ENCODE measurements at places on chromosomes 1 and 21.

DNA sequence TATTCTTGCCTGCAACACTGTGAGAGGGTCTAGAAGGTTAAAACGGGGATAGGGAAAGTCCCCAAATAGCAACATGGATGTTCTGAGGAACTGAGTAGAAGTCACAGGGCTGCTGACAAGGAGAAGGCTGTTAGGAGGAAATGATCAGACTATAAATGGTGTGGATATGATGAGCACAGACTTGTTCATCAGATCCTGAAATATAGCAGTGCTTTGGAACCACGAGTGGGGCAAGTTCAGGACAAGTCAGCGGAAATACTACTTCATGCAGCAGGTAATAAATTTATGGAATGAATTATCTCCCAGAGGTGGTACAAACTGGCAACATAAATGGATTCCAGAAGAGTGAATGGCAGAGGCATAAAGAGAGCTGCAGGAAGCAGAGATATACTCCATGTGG lies 3.2 kb upstream of the KIAA0040 start:
- DNase-seq = no peak

DNA sequence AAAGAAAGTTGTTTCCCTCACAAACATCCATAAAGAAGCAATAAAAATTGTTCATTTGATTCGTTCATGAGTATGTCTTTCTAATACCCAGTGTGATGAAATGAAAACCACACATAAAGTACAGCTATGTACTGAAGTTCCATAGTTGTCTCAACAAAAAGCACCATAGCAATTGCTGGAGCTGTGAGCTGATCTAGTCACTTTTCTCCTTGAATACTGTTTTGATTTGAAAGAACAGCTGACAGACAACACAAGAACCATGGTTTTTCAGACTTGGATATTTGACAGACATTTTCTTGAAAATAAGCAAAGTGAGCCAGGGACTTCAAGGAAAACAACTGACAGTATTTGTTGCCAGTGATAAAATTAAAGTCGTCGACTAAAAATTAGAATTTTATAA lies 237.1 kb upstream of the PLD5 start:
- DNase-seq = no peak

- peak; percentile 49 for DNase-seq
These were observed 996 bp upstream of the SH3BGRL3 start for GRCh38 chr1:26278724-26279455.

- DNase-seq = no peak
These were observed 889.6 kb upstream of the ADGRL4 start for GRCh38 chr1:79896140-79896539.

DNA sequence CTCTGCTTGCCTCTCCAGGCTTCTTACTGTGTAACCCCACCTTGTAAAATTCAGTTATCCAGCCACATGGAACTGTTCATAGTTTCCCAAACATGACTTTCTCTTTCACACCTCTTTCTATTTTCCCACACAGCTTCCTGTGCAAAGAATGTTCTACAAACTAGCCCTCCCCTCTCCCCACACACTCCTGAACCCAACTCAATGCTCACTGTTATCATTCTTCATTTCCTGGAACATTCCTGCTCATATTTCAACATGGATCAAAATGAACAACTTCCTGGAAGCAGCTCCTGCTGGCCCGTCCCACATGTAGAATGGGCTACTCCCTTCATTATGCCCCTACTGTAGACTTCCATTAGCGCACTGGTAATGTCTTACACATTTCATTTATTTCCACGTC lies 7.5 kb upstream of the HSD11B1 start:
- no peak for DNase-seq

GRCh38 chr1:9239622-9240401 lies 5.2 kb downstream of the H6PD start:
- peak; percentile 58 for DNase-seq

GRCh38 chr1:84402060-84402459 lies 3.8 kb downstream of the DNASE2B start:
- DNase-seq = no peak

DNA sequence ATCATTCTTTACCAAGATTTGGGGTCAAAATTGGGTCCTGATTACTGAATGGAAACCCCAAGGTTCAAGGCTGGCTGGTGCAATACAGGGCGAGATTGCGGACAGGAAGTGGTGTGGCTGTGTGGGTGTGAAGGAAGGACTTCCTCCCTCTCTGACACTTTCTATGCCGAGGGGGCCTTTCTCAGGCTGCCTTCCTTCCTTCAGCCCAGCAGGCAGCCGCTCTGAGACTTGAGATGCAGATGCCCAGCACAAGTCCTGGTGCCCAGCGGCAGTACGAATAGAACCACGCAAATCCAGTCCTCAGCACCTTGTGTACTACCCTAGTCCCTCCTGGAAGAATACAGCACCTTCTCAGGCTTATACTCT lies 16.3 kb downstream of the BATF3 start:
- no peak for DNase-seq

GRCh38 chr1:204464701-204465100 lies 29.9 kb downstream of the PIK3C2B start:
- no peak for DNase-seq

DNA sequence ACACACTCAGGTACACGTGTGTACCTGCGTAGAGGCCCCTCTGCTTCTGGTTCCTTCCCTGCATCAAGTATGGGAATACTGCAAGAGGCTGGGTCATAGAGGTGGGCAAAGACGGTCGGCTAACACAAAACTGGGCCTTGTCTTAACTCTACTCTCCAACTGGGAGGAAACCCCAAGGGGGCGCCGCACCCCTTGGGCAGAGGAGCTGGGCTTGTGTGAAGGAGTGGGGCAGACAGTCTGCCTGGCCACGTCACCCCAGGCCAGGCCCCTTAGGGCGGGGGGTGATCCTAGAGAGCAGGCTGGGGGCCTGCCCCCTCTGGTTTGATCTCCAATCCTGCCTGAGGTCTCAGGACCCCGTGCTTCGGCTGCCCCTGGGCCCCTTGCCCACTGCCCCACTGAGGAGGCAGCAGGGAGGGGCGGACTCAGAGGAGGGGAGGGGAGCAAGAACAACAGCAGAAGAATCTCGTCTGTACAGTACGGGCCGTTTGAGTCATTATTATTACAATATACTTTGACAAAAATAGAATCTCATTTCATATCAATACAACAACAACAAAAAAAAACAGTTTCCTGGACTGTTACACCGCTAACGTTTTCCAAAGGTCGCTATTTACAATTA lies 34.7 kb downstream of the MEF2D start:
- no peak for DNase-seq

GRCh38 chr1:24111996-24112779 lies at the start of gene MYOM3:
TSS of gene MYOM3 (minus strand) at chr1:24112135. CDS start at chr1:24108636, 3,499 bp downstream.
- peak; percentile 83 for DNase-seq

- DNase-seq = no peak
These were observed 183.3 kb downstream of the DHRS3 start for GRCh38 chr1:12434686-12435085.

DNA sequence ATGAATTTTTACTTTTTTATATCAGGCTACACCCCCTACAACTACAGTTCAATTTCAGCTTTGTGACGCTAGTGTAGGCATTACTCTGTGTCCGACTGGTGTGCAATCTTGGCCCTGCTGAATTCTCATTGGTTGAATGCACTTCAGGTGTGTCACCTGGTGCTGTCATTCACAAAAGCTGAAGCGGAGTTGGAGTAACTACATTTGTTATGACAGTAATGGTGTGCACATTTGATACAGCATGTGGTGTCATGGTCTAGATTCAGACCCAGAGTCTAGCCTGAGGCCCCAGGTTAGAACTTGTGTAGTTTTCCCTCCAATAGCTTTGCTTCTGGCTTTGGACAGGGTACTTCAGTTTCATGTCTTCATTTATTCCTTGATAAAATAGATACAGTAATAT lies 88.7 kb downstream of the C1orf94 start:
- no peak for DNase-seq

GRCh38 chr1:212286556-212287131 lies 1.4 kb downstream of the PPP2R5A start:
- no peak for DNase-seq

- peak; percentile 68 for DNase-seq
These were observed 20.7 kb upstream of the MAPKAPK2 start for GRCh38 chr1:206663832-206664652.

GRCh38 chr1:47765236-47765635 lies 231.9 kb downstream of the TRABD2B start:
- peak; percentile 51 for DNase-seq

- no peak for DNase-seq
These were observed 109.5 kb upstream of the NFIA start for GRCh38 chr1:60972841-60973364.

GRCh38 chr21:27190601-27191000 lies 223.7 kb upstream of the ADAMTS5 start:
- DNase-seq = no peak

DNA sequence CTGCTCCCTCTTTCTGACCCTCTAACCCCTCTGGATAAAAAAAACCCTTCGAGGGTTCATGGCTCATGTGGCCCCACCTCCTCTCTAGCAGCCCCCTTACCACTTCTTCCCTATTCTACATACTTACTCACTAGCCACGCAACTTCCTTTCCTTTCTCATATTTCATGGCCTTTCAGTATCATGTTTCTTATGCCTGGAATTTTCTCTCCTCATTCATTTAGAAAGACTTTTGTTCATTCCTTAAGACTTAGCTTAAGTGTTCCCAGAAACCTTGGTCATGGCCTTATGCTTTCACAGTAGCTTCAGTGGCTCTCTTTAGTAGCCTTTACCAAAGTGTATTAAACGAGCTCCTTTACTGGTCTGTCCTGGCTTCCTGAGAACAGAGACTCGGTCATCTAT lies 6.1 kb downstream of the ACP6 start:
- no peak for DNase-seq

GRCh38 chr1:225845571-225846259 lies 35.8 kb downstream of the EPHX1 start:
- peak; percentile 80 for DNase-seq

DNA sequence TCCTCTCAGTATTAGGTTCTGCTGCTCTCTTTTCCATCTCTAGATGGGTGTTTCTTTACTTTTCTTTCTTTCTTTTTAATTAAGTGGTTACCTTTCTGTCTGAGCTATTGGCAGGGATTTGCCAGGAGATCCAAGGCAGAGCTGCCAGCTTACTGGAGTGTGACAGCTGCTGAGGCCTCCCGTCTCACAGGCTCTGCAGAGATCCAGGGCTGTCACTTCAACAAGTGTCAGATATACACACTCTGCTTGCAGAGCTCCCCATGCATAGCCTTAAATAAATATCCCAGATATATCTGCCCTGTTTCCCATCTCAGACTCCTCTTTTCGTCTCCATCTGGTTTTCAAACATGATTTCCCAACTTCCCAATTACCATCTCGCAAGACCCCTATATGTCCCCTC lies 124.3 kb downstream of the NOS1AP start:
- no peak for DNase-seq

GRCh38 chr1:88867743-88868521 lies 23.4 kb downstream of the GTF2B start:
- no peak for DNase-seq

GRCh38 chr1:29469457-29469856 lies 233.1 kb downstream of the PTPRU start:
- DNase-seq = no peak

DNA sequence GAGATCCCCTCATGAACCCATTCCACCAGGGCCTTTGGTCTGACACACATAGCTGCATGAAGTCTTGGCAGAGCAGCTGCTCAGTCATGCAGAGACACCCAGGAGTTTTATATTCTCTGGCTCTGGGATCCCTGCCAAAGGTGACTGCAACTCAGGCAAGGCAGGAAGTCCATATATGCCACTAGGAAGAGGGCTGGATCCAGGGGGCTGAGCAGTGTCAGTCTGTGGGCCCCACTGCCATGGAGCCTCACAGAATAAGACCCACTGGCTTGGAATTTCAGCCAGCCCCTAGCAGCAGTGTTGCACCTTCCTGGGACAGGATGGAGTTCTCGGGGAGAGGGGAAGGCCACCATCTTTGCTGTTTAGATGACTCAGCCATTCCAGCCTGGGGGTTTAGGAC lies 199.7 kb downstream of the TBX15 start:
- peak; percentile 41 for DNase-seq

DNA sequence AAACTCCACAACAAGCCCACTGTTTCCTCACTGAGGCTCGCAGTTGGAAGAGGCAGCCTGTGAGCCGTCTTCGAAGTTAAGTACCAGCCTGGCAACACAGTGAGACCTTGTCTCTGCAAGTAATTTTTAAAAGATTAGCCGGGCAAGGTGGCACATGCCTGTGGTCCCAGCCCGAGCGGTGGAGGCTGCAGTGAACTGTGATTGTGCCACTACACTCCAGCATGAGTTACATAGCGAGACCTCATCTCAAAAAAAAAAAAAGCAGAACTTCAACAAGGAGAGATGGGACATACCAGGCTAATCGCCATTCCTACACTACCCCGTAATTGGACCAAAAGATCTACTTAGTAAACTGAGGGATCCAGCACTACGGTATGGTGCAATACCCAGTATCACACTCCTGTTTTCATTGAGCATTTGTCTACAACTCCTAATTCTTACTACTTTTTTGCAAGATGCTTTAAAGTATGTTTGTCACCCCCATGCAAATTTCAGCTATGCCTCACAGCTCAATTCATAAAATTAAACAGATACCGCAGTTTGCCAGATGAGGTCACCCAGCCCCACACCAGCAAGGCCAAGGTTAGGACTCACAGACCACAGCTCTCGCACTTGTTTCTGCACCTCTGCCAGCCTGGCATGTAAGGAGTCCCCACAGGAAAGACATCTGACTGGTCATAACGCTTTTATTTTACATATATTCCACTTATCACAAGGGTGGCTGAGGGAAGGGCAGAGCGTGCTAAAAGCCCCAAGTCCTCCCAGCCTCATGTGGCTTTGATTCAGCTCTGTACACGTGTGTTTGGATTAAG lies 21.0 kb downstream of the SDE2 start:
- no peak for DNase-seq

- no peak for DNase-seq
These were observed 13.3 kb upstream of the TRAF3IP3 start for GRCh38 chr1:209742409-209743144.

DNA sequence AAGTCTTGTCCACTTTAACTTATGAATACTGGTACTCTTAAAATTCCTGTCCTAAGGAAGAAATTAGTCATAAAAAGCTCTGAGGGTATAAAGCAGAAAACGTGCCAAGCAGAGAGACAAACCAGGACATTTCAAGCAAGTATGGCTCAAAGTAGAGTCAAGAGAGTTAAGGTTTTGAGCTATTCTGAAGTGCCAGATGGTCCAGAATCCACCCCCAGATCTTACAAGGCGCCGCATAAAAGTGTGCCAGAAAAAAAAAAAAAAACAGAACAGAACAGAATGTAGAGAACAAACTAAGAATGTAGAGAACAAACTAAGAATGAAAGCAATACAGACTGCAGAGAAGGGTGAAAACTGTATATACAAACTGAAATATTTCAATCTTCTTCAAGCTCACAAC lies 12.5 kb downstream of the EPS15 start:
- DNase-seq = peak; percentile 44

- DNase-seq = peak; percentile 74
These were observed 669 bp downstream of the XPR1 start for GRCh38 chr1:180632326-180633056.

- no peak for DNase-seq
These were observed 41.5 kb upstream of the SGIP1 start for GRCh38 chr1:66492424-66492823.

- DNase-seq = peak; percentile 36
These were observed 1.3 kb downstream of the S1PR1 start for GRCh38 chr1:101238031-101238628.

DNA sequence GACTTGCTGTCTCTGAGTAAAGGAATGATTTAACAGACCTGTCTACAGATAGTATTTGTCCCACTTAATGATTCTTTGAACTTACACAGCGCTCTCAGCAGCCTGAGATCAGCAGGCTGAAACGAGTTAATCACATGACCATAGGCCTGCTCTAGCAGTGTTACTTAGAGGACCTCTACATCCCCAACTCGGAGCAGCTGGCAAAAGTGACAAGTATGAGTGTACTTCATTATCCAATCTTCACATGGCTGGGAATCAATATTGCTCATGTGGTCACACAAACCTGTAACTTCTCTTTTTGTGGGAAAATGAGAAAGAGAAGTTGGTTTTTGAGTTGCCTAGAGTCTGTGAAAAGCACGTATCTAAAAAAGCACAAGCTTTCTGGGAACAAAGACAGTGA lies 11.4 kb upstream of the ATP13A2 start:
- no peak for DNase-seq

Measured in left hindlimb (tissue), 1 donor.